NCI-H226 (cell line): ENCODE measurements at places on chromosomes 5 and 9.

DNA sequence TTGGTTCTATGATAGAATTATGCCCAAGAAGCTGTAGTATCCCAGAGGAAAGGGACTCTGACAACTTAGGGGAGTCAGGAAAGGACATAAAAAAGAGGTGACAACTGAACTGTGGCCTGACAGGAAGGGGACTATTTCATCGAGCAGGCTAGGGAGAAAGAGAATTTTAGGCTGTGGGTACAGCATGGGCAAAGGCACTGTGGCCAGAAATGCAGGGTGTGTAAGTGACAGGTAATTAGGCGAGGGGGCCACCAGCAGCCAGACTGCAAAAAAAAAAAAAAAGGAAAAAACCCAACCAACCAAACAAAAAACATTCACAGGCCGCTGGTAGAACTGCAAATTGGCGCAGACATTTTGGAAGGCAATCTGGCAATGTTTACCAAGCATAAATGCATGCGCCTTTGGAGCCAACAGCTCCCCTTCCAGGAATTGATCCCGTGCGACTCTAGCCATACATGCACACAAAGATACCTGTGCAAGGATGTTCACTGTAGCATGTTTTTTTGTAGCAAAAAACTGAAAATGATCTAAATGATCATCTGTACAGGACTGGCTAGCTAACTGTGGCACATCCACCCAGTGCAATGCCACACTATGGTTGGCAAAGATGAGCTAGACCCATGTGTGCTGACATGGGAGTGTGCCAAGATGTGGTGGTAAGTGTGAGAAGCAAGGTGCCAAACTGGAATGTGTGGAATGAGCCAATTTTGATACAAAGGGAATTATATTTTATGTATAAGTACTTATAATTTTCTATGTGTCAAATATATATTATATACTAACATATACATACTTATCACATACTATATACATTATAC, 1.1 kb downstream of the EIF4E1B start:
- no peak for DNase-seq

- no peak for DNase-seq
Observed at GRCh38 chr5:10655161-10655971, 91.5 kb downstream of the ANKRD33B start.

GRCh38 chr9:113184539-113184938, 33.7 kb downstream of the SLC31A2 start:
- peak; percentile 13 for DNase-seq

- no peak for DNase-seq
Observed at GRCh38 chr9:703392-703791, 138.1 kb upstream of the DMRT1 start.

- no peak for DNase-seq
Observed at GRCh38 chr5:153276151-153276550, 214.3 kb upstream of the GRIA1 start.

DNA sequence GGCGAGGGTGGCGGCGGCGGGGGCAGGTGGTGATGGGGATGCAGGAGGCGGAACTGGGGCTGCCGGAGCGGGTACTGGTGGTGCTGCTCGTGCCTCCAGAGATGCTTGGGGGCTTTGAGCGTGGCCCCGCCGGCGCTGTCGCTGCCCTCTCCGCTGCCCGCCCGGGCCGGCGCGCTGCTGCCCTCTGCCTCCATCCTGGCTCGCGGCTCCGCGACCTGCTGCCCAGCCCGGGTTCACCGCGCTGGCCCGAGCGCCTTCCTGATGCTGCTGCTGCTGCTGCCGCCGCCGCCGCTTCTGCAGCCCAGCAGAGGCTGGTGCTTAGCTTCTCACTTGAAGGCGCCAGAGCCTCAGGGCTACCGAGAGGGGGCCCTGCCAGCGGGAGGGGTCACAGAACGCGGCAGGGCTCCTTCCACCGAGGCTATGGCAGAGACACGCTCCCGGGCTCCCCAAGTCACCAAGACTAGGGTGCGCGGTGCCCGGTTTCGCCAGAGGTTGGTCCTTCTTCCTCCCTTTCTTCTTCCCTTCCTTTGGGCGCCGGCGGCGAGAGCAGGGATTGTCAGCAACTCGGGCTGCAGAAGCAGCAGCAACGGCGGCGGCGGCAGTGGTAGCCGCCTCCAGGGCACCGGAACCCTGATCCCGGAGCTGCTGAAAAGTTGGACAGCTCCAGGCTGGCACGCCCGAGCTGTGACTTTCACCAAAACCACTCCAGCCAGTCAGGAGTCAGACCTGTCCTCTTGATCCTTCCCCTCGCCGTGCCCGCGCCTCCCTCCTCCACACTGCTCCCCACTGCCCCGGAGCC, at the start of gene PDE4D:
PDE4D (minus strand) TSS at position 298 of the 799 bp plus-strand sequence.
- peak; percentile 46 for DNase-seq

DNA sequence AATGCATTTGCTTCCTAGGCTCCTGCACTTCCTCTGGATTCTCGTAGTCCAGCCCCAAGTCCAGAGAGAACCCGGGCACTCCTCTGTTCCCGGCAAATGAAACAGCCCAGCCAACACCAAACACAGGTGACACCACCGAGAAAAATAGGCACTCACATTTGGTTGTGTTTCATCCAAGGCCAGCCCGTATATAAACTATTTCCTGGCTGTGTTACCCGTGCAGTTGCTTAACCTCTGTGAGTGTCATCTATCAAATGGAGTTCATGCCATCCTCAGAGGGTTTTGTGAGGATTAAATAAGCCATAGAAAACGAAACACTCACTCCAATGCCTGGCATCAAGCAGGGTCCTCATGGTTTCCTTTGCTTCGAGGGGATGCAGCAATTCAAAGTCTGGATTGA, 115.2 kb downstream of the BOD1 start:
- DNase-seq: no peak

- DNase-seq: no peak
Observed at GRCh38 chr9:86352440-86353077, 1.7 kb downstream of the TUT7 start.

- no peak for DNase-seq
Observed at GRCh38 chr5:172760136-172760535, 10.9 kb downstream of the DUSP1 start.

- no peak for DNase-seq
Observed at GRCh38 chr9:129076640-129077037, 4.3 kb upstream of the DOLPP1 start.

DNA sequence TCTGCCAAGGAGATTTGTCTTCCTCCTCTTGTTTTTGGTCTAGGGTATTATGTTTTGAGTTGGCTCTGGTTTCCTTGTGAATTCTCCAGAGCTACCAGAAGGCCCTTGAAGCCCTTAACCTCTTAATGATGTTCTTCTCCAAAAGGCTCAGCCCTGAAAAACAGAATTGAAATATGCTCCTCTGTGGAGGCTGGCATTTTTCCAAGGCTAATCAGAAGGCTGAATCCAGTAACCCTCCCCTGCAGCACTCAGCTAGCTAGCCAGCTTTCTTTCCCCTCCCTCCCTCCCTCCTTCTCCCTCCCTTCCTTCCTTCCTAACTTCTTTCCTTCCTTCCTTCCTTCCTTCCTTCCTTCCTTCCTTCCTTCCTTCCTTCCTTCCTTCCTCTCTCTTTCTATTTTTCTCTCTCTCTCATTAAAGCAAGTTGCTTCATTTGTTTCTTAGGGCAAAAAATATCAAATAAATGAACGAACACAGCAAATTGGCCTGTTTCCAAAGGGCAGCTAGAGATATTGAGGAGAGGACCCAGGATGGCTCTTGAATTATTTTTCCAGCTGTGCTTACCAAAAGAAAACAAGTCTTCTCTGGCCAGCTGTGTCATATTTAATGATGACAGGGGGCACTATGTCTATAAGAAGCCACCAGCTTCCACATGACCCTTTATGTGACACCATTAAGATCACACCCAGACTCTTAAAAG, 38.7 kb downstream of the JAKMIP2 start:
- DNase-seq: no peak

- no peak for DNase-seq
Observed at GRCh38 chr5:16799796-16800195, 136.3 kb downstream of the MYO10 start.

DNA sequence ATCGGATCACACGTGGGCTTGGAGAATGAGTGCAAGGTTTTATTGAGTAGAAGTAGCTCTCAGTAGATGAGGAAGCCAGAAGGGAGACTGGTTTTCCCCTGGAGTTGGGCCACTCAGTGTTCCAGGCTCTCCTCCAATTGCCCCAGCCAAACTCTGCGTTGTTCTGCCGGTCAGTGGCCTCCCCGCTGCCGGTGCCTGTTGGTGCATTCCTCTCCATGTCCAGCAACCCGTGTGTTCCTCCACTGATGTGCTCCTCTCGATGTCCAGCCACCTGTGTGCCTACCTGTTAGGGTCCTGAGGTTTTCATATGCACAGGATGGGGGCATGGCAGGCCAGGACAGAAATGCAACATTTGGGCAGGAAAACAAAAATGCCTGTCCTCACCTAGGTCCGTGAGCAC, 888.0 kb upstream of the PTPRD start:
- DNase-seq: no peak

DNA sequence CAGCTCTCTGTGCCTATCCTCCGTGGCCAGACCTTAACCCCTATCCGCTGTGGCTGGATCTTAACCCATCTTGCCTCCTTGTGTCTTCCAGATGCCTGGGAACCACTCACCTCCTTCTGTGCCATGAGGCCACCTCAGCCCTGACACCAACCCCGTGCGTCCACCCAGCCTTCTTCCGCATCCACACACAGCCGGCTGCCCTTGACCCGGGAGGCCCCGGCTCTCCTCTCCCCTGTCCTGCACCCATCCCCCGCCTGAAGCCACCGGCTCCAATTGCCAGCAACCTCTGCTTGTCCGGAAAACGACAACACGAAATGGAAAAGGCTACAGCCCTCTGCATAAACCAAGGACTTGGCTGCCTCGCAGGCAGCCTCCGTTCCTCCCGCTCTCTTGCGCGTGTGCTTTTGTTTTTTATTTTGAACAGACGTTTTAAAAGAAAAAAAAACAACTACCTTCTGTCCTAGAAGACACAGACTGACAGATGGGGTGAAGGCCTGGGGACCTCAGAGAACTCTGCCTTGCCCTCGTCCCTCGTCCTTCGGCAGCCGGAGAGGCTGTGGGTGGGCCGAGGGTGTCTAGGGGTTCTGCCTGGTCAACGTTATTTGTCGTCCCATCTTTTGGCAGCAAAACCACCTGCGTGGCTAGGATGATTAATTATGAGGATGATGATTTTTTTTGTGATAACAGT, 32.5 kb upstream of the HMCN2 start:
- no peak for DNase-seq

DNA sequence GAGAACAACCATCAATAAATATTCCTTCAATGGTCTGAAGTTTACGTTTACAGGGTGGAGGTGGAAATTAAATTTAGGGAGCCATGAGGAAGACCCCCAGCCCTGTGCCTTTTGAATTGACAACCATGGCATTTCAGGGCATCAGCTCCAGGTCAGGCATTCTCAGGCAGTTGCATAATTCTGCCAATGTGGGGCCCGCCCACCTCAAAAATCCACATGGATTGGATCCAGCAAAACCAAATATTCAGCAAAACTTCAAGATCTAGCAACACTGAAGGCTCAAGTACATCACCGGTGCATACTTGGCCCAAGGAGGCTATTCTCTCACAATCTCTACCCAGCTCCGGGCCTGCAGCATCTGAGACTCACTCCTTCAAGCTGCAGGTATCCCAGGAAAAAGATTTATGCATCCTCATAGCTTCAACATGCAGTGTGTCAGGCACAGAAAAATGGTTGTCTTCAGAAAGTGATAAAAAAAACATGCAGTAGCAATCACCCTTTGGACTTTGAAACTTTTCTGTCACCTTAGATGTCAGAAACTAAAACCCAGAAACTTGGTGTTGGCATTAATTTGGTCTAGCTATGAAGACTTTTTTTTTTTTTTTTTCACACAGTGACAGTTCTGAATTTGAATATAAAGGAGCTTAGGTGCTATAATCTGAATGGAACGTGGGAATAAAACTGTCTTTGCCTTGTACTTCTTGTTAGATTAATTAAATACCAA, 21.4 kb upstream of the ANXA2R start:
- no peak for DNase-seq

GRCh38 chr9:35177520-35177919, 15.7 kb downstream of the UNC13B start:
- DNase-seq: no peak

DNA sequence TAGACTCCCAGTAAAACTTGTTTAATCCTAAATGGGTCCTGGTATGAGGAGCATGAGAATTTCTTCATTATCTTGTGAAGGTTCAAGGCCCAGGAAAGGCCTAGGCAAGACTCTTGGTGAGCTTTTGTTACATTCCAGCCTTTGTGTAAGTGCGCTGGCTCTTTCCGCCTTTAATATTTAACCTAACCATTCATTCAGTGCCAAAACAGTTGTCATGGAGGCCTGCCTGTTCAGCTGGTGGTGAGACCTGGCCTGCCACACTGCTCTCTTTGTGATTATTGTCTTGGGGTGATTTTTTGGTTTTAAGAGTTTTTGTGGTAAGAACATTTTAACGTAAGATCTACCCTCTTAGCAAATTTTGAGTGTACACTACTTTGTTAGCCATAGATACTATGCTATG, 127.5 kb upstream of the WWC1 start:
- DNase-seq: no peak

- peak; percentile 55 for DNase-seq
Observed at GRCh38 chr9:29556317-29556716, 1983.0 kb upstream of the C9orf72 start.

GRCh38 chr5:93596676-93597490, 13.9 kb downstream of the NR2F1 start:
- no peak for DNase-seq

DNA sequence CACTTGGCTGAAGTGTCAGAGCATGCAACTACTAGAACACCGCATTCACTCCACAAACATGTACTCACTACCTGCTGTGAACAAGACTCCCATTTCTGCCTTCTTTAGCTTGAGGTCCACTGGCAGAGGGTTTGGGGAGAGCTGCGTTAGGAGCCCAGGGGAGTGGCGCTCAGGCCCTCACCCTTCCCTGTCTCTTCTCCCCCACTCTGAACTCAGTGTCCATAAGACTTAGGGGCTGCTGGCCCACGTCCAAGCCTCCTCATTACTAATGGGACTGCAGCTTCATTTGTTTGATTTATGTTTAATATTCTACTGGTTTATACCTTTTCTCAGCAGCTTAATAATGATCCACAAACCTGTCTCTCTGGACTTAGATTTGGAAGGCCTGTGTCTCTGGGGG, 70.9 kb downstream of the HSPA4 start:
- DNase-seq: no peak

GRCh38 chr5:175542232-175542965, 64.0 kb downstream of the SFXN1 start:
- no peak for DNase-seq

DNA sequence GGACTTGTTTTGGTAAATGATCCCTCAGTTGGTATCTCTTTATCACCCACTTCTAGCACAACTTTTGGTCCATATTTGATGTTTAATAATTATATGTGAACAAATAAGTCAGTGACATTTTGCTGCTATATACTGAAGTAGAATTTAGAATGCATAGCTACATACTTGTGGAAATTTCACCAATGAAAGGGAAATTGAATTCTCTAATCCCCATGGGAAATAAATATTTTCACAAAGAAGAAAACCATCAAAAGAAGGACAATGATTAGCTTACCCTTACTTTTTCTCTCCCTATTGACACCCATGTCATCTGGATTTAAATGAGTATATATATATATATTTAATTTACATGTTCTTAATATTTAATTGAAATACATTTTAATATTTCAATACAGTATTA, 94.3 kb upstream of the DAB2 start:
- no peak for DNase-seq
